ENCODE measurements at places on chromosomes 1 and 21. TPM values are rescaled to one million over a fixed set of nuclear protein-coding genes. Genes with fewer than 3 reads are reported as not detected.

- no peak for DNase-seq
These were observed 197.0 kb downstream of the GABPA start for GRCh38 chr21:25931765-25932164.

FCGR1A gene
- total RNA-seq, result not detected

GPR161 gene
- total RNA-seq, result 11.2 TPM

DNA sequence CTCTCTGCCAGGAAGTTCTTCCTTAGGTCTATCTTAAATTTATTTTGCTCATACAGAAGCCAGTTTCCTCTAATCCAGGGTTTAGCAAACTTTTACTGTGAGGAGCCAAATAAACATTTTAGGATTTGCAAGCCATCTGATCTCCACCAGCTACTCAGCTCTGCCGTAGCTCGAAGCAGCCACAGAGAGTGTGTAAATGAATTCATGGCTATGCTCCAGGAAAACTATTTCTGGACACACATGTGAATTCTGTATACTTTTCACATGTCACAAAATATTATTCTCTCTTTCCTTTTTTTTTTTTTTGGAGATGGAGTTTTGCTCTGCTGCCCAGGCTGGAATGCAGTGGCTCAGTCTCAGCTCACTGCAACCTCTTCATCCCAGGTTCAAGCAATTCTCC lies 13.4 kb upstream of the AGTRAP start:
- no peak for DNase-seq

DNA sequence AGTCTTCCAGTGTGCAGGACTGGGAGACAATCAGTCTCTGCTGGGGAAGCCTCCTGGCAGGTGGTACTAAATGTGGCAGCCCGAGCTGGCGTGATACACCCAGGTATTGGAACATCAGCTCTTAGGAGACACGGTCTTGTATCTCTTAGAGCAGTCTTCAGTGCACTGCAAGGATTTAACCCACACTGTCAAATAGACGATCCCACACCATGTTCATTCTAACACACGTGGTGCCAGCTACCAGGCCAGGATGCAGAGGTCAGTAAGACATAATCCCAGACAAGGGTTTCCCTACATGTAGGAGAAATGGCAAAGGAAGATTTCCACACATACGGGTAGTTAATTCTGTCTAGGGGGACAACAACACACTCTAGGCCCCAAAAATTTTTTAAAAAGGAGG lies 8.7 kb downstream of the TRIM11 start:
- DNase-seq, result no peak

DNA sequence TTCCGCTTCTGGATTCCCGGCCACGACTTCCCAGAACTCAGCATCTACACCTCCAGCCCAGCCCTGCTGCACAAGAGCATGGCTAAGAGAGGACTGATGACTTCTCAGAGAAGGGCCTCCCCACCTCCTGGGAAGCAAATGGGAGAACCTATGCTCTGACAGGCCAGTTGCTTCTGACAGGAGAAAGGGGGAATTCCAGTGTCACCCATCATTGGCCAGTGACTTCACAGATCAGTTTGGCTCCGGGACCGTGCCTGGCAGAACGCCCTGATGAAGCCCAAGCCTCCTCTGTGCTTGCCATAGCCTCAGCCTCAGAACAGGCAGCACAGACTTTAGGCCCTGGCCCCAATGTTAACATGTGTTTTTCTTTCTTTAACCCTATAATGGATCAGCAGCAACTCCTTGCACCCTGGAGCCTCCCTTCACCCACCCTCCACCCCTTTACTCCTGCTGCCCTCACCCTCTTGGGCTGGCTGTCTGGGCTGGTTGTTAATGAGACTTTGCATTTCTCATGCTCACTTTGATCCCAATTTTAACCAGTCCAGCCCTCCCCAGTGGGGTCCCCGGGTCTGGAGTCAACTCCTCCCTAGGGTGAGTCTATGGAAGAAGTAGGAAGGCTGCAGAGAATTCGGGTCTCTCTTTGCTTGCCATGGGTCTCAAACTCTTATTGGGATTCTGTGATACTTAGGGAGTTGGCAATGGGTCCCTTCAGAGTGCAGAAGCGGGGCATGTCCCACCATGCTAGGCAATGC lies 42.7 kb upstream of the SLC30A1 start:
- DNase-seq, result no peak

GRCh38 chr1:18575620-18576019 lies 55.0 kb upstream of the PAX7 start:
- DNase-seq, result peak; percentile 94

Data from WTC11 (cell line).